ENCODE measurements at places on chromosomes 16 and 17.

DNA sequence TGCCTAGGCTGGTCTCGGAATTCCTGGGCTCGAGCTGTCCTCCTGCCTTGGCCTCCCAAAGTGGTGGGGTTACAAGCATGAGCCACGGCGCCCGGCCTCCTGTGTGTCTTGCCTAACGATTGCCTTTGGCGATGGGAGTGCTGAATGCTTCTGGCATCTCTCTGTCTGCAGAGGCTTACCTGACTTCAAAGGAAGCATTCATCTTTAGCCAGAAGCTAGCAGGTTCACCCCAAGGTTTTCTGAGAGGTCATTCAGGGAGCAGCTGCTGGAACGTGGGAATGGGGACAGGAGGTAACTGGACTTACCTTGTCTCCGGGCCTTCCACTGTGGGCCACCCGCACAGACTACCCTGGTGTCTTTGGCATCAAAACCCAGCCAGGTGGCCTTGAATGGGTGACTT lies 54.7 kb downstream of the PLCG2 start:
- no peak for DNase-seq

GRCh38 chr17:77549726-77550366 lies 408.7 kb upstream of the TNRC6C start:
- DNase-seq, result no peak

GRCh38 chr17:79028496-79029326 lies 4.7 kb downstream of the C1QTNF1 start:
- no peak for DNase-seq

DNA sequence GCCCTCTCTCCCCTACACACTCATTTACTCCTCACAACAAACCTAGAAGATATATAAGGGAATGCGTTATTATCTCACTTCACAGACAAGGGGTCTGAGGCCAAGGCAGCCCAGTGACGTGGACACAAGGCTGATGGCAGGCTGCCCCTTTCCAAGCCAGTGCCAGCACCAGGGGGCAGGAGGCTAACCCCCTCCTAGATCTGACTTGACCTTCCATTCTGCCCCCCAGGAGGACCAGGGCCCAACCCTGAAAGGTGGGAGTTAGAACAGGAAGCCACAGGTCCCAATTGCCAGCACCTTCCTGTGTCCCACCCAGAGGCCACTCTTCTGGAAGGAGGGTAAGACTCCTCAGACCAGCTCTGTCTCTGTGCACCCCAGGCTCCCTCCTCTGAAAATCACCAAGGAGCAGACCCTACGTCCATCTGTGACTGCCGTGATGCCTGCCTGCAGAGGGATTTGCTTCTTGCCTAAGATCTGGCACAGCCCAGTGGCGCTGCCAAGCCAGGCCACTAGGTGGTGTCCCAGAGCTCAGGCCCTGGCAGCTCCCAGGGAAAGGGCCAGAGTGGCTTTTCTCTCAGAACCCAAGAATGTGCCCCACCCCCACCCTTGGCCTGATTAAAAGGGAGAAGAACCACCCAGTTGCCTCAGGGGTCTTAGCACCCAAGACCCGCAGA lies 42.4 kb upstream of the MRPS23 start:
- peak; percentile 78 for DNase-seq

DNA sequence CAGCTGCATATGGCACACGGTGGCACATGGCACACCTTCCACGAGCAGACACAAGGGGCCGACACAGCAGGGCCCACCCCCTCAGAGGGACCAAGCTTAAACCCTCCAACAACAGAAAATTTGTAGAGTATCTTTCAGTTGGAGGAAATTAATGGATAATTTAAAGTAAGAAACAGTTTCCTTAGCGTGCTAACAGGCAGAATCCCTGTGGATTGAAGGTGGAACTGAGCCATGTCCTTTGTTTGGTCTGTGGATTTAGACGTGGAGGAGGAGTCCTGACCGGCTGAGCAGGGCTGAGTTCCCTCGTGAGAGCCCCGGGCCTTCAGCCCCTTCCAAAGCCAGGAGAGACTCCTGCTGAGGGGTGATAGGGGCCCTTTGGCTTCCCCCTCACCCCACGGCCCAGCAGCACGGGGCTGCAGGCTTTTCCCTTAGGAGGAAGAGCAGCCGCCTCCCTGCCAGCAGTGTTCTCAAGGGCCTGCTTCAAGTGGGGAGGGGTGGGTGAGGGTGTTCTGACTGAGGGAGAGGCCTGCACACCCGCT lies 1.4 kb upstream of the CYB561 start:
- no peak for DNase-seq

DNA sequence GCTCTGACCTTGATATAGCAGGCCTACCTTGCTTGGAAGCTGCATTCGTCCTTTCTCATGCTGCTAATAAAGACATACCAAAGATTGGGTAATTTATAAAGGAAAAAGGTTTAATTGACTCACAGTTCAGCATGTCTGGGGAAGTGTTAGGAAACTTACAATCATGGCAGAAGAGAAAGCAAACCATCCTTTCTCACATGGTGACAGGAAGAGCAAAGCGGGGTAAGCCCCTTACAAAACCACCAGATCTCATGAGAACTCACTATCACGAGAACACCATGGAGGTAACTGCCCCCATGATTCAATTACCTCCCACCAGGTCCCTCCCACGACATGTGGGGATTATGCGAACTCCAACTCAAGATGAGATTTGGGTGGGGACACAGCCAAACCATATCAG lies 6.0 kb upstream of the MAPT start:
- no peak for DNase-seq

DNA sequence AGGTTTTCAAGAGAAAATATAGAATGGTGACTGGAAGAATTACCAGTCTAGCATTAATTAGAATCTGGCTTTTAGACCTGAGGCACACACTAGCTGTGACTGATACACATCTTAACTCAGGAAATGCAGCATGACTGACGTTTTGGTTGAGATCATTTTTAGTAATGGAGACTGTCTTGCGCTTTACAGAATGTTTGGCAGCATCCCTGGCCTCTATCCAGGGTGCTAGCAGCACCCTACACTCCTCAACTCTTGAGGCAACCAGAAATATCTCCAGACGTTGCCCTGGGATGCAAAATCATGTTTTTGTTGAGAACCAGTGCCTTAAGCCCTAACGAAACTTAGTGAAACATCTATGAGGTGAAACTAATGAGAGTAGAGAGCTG lies 109.0 kb downstream of the HS3ST3A1 start:
- DNase-seq, result no peak

DNA sequence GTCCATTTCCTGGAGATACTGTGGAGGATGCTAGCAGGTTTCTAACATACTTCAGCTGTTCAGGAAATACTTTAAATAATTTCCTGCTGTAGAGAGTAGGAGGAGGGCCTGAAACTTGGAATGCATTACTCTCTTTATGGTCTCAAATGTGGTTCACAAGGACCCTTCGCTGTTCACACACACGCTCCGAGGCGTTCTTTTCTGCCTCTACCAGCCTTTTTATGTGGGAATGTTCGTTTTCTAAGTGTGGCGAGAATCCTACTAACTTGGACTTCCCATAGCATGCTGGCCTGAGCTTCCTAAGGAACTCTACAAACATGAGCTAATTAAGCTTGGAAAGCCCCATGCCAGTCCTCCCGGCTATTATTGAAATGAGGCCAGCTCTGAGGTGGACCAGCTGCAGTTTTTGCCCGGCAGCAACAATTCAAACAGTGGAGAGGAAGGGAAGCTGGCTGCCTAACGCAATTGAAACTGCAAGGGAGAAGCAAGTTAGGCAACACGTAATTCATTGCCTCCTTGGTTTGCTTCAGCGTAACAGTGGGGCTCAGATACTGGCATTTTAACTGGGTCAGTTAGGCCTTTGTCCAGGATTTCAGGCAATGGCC lies 18.9 kb downstream of the KPNA2 start:
- DNase-seq, result no peak

- DNase-seq, result no peak
These were observed 5.3 kb upstream of the HAS3 start for GRCh38 chr16:69100071-69100691.

GRCh38 chr17:82518826-82519810 lies at the start of gene FOXK2:
TSS of gene FOXK2 (plus strand) at chr17:82519732. CDS start at chr17:82519889, 157 bp downstream.
- DNase-seq, result peak; percentile 94

DNA sequence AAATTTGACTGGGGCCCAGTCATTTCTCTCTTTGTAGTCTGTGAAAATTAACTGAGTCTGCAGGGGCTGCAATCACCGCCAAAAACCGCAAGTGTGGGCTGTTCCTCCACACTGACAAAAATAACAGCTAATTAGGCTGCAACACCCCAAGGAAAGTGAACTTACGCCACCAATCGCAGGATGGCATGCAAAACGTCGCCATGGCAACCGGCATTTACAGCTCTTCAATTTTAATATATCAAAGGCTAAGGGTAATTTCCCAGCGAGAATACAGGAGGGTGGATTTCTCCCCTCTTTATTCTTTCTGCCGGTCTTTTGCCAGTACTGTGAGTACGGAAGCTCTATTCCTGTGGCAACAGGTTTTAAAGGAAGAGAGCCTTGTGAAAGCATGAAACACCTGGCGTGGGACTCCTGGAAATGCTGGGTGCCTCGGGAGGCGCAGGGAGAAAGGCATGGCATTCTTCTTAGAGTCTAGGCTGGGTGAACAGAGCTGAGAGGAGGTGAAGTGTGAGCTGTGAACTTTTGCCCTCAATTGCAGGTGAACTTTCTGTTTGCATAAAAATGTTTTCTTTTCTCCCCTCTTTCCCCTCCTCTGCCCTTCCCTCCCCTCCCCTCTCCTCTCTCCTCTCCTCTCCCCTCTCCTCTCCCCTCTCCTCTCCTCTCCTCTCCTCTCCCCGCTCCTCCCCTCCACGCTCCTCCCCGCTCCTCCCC lies 399.7 kb downstream of the XYLT1 start:
- DNase-seq, result peak; percentile 89

DNA sequence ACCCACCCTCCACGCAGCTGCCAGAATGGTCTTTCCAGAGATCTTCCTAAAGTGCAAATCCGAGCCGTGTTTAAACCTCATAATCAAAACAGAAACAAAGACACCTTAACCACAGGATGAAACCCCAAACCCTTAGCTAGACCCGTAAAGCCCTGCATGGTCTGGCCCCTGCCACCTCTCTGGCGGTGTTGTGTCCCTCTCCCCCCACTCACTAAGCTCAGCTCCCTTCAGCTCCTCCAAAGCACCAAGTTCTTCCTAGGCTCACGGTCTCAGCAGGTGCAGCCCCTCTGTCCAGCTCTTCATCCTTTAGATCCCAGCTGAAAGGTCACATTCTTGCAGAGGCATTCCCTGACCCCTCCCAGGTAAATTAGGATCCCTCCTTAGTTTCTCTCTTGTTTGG lies 4.4 kb upstream of the NXPH3 start:
- no peak for DNase-seq

DNA sequence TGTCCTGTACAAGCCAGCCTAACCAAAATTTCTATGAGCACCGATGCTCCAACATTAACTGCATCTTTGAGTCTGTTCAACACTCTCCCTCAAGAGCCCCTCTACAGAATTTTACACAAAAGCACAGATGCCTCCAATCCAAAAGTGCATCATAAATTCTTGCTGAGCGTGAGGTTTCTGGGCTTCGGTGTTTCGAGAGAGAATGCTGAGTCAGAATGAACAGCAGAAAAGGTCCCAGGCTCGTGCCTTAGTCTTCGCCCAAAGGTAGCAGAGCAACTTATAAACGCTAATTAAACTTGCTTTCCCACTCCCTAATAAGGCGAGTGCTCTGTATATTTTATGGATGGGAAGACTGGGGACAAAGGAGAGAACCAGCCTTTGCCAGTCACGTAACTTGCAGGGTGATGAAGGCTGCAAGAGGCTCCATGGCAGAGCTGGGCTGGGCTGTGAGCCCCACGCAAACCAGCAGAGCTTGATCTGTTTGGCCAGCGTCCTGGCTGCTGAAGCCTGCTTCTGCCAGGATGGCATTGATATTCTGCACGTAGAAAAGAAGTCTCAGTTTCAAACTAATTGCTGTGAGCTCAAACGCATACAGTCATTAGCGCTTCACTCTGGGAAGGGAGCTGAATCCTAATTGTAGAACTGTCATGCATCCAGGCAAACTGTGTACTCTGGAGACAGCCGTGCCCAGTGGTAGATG lies 138.5 kb downstream of the DNAH9 start:
- no peak for DNase-seq

DNA sequence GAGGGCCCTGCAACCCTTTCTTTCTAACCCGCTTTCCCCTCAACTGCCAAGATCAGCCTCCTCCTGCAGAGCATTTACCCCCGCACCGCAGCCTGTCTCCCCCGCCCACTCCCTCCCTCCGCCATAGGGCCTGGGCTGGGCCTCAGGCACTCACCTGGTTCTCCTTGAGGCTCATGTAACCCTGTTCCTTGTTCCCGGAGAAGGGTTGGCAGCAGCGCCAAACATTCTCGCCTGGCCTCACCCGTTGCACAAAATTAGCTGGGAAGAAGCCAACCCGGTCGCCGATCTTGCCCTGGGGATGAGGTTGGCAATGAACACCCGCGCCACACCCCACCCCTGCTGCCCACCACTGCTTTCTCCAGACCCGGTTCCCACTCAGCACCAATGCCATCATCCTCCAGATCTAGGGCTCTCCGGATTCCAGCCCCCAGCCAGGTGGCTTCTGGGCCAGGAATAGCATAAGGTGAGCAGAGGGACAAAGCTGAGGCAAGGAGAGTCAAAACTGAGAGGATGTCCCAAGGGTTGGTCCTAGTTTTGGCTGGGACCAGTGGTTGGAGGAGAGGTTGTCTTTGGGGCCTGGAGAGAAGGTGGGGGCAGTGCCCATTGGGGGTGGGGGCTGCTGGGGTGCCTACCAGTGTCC lies 12.8 kb downstream of the STAC2 start:
- no peak for DNase-seq

- DNase-seq, result no peak
These were observed 216.0 kb downstream of the SEC14L1 start for GRCh38 chr17:77356690-77357201.

- DNase-seq, result peak; percentile 99
These were observed at the start of the genes ZNF174 and ZSCAN32 for GRCh38 chr16:3400779-3401688. TSS of gene ZNF174 (plus strand) at chr16:3401215. CDS start at chr16:3402005, 790 bp downstream. TSS of gene ZSCAN32 (minus strand) at chr16:3401004. CDS start at chr16:3397557, 3,447 bp downstream.

- DNase-seq, result no peak
These were observed 326.6 kb downstream of the PHKB start for GRCh38 chr16:47787696-47788095.

GRCh38 chr16:68860978-68861892 lies 17.9 kb downstream of the TANGO6 start:
- no peak for DNase-seq

Measured in CD4-positive, alpha-beta T cell treated with Interleukin-4 for 1 hour (primary cell).